ENCODE measurements at places on chromosomes 5 and 9.

GRCh38 chr9:107807183-107807582, 317.6 kb upstream of the KLF4 start:
- no peak for DNase-seq

DNA sequence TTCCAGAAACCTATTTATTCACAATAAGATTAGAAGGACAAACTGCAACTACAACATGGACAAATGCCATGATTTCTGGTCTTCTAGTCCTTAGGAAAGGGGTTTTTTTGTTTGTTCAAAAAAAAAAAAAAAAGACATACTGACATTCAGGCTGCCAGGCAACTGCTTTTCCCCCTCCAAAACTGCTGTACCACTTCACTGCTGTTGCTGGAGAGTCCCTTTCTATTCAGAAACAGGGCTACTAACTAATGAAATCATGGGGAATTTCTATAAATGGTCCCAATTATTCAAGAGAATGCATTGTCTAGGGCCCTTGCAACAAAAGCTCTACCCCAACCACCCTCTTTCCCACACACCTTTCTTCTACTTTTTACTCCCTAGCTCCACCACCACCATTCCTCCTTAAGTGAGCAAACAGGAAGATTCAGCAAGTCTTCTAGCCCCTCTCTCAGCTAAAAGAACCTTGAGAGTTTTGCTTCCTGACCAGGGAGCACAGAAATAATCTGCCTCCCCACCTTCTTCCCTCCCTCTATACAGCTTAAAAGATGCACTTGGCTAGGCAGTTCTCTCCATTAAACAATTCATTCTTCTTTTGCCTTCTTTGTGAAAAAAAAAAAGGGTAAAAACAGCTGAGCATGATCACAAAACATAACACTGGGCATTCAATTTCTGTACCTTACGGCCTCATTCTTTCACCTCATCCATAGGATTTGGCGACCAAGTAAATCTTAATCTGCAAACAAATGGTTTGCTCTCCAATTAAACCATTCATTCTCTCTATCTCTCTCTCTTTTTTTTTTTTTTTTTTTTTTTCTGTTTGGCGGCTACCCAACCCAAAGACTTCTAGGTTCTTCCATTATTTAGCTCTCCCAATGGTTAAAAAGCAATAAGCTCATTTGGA, 13.8 kb downstream of the ZNF608 start:
- no peak for DNase-seq

DNA sequence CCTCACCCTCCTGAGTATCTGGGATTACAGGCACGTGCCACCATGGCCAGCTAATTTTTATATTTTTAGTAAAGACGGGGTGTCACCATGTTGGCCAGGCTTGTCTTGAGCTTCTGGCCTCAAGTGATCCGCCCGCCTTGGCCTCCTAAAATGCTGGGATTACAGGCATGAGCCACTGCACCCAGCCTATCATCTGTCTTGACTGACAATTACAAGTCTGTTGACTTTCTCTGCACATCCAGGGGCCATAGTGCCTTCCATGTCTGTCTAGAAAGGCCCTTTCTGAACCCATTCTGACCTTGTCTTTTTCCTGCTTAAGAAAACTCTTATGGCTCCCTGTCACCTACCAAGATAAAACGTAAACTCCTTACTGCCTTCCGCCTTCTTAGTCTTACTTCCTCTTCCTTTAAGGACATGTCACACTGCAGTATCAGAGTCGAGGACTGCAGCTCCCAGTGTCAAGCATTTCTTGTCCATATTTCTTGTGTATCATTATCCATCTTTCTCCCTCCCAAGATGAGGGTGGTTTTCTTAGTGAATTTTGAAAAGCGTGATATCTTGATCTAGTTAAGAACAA, 49.9 kb upstream of the SHB start:
- DNase-seq, result no peak

DNA sequence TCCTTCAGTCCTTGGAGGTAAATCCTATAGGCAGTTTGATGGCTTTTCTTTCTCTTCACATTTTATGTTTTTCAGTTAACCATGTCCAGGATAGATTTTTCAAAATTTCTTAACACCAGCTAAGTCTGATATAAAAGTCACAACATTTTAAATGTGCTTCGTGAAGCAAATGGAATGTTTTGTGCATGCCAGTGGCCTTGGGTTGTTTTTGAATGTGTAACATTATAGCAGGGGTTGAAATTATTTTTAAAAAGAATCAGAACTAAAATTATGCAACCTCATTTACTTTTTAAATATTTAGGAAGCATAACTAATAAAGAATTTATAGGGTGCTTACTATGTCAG, 201.1 kb downstream of the ARHGEF28 start:
- no peak for DNase-seq

- DNase-seq, result no peak
Observed at GRCh38 chr5:29122306-29122705, 2071.2 kb upstream of the CDH6 start.

GRCh38 chr9:134041649-134041962, 16.3 kb downstream of the BRD3OS start:
- no peak for DNase-seq

- no peak for DNase-seq
Observed at GRCh38 chr9:133359399-133360175, 3.2 kb downstream of the SURF2 start.

DNA sequence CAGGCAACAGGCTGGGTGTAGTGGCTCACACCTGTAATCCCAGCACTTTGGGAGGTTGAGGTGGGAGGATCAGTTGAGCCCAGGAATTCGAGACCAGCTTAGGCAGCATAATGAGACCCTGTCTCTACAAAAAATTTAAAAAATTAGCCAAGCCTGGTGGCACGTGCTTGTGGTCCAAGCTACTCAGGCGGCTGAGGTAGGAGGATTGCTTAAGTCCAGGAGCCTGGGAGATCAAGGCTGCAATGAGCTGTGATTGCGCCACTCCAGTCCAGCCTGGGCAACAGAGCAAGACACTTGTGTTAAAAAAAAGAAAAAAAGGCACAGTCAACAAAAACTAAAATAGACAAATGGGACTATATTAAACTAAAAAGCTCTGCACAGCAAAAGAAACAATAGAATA, 29.3 kb downstream of the ATP6V0E1 start:
- no peak for DNase-seq

- no peak for DNase-seq
Observed at GRCh38 chr5:53448851-53449250, 31.6 kb upstream of the FST start.

DNA sequence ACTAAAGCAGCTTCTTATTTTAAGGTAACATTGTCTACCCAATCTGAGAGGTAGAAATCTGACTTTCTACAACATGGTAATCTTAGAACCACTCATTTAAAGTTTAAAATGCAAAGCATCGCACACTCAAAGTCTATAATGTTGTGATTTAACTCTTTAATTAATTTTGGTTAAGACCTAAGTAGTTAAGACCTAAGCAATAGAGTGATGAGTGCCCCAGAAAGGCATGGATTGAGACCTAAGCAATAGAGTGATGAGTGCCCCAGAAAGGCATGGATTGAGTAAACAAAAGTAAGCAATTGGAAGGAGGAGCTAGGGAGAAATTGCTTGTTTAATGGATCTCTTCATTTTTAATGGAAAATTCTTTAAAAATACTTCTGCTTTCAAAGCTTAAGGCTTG, 86.8 kb downstream of the NLN start:
- DNase-seq, result no peak

DNA sequence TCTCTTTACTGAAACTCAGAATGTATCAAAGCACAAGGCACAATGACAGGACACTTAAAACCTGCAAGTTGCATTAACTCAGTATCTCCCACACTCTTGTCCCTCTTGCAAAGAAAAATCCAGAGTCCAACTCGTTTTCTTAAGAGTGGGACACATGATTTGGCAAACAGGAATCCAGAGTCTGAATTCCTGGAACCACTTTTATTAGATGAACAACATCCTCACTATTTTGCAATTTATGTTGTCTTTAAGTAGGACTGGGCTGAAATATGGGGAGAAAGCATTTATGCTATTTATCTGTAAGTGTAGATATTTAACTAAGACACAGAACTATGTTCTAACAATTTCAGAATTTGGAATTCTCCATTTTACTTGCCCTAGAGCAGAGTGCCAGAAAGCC, 69.1 kb downstream of the ABCA1 start:
- no peak for DNase-seq

DNA sequence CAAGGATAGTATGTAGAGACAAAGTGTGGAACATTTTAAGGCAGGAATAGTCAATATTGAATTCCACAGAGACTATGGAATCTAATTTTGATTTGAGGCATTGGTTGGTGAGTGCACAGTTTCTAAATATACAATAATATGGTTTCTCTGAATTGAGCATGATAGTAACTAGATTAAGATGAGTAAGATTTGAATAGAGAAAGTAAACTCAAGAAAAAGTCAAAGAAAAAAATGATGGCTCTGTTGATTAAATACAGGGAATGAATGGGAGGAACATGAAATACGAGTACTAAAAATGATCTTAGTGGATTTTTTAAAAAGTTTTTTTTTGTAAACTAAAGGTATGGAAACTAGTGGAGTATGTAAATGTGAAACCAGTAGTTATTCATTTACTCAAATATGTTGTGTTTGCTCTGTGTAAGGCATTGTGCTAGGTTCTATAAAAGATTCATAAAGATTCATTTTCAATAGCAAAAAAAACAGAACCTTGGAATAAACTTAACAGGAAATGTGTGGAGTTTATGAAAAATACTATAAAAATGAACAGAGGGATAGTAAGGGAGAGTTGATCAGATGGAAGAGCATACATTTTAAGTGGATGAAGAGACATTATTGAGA, 101.2 kb downstream of the ZCCHC7 start:
- no peak for DNase-seq

DNA sequence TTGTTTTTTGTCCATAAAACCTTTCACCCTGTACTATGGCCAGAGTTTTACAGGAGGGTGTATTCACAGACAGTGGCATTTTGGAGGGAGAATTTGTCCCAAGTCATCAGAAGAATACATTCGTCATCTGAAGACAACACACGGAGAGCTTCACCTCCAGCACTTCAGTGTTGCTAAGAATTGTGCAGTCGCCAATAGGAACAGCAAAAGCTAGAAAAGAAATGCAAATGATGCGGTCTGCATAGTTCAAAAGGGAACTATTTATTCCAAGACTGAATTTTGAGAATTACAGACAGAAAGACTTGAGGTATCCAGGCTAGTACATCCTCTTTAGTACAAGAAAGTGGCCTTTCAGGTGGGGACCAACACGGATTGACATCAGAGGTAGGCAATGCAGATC, 399.2 kb upstream of the KIF2A start:
- DNase-seq, result no peak

GRCh38 chr5:126745259-126745992, 31.5 kb upstream of the LMNB1 start:
- DNase-seq, result no peak

DNA sequence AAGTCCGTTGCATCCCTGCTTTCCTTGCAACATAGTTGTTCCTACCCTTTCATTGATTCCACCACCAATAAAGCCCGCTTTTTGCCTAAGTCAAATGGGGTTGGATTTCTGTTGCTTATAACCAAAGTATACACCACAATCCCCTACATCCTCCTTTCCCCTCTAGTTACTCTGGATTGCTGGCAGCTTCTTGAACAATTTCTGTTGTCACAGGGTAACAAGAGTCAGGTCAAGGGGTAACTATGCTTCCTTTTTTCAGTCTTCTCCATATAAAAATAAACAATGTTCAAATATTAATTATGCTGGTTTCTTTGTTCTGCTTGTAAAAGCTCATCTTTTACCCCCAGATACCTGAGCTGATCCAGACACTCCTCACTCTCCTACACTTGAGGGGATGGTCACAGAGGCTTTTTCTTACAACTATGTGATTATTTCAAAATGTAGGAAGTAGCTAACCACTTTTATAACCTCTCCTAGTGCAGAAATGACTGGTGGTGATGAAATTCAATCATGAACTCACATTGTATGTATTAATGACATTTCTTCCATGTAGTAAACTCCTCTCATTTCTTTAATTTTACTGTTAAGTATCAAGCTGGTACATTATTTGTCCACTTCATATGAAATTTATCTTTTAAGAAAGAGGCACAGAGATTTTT, 136.5 kb downstream of the SNX18 start:
- no peak for DNase-seq

- DNase-seq, result no peak
Observed at GRCh38 chr5:168244838-168245559, 46.4 kb upstream of the WWC1 start.

DNA sequence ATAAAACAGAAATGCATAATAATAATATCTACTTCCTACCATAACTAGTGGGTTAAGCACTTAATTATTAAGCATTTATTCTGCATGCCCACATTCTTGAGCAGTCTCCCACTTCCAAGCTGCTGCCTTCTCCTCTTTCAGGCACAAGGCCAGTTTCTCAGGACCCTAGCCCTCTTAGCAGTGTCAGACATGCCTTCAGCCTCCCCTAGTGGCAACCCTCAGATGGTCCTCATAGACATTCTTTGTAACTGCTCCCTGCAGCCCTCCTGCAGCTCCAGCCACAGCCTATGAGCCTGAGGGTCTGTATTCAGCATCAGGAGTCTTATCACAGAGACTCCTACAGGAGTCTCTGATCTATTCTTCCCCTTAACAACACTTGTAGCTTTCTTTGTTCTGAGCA, 3.9 kb downstream of the IL9 start:
- no peak for DNase-seq

- no peak for DNase-seq
Observed at GRCh38 chr9:129236441-129237145, 58.5 kb upstream of the IER5L start.

DNA sequence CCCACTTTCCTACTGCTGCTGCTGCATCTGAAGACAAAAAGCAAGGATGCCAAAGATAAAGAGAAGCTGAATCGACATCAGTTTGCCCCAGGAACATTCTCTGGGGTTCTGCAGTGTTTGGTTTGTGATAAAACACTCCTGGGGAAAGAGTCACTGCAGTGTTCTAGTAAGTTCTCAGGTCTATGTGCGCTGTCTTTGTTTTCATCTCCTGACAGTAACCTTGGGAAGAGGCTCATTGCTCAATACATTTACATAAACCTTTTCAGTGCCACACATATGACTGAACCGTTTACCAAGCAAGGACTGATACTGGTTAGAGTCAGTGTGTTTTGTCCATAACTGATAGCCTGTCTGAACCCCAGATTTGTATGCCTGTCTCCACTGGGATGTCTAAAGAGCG, 232.1 kb downstream of the ARHGEF28 start:
- DNase-seq, result no peak

DNA sequence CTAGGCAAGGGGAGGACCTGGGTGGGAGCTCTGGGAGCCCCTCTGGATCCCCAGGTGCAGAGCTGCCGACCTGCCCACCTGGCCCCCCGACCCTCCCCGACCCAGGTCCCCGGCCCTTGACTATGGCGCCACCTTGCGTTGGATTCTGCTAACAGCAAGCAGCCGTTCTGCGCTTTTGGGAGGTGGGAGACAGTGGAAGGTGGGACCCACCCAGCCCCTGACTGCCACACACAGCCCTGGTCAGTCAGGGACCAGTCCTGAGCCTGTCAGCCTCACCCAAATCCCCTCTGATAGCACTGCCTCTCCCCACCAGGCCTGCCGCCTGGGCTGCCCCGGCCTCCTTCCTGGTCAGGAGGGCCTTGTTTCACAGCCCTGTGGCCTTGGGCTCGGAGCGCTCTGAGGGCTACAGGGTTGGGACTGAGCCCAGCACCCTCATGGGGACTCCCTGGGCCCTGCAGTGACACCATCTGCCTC, 77.9 kb downstream of the HMCN2 start:
- DNase-seq, result no peak

GRCh38 chr9:90642570-90643539, at the start of gene DIRAS2:
Gene DIRAS2 (minus strand): TSS chr9:90642824. CDS start chr9:90613827, 28,997 bp downstream.
- no peak for DNase-seq

- no peak for DNase-seq
Observed at GRCh38 chr5:38346593-38346992, 88.2 kb downstream of the EGFLAM start.

- DNase-seq, result no peak
Observed at GRCh38 chr5:172658961-172659501, 18.0 kb downstream of the NEURL1B start.
